ENCODE measurements at places on chromosomes 5 and 9.
A peak's percentile ranks its signal among the peaks of the same experiment; 100 is the strongest.

GRCh38 chr5:156476158-156476551 is 149.2 kb downstream of the SGCD start:
- DNase-seq: no peak

- DNase-seq: no peak
These were observed 61.5 kb downstream of the BASP1 start for GRCh38 chr5:17278931-17279330.

- DNase-seq: no peak
These were observed 10.4 kb upstream of the ANKRD33B start for GRCh38 chr5:10553476-10553875.

GRCh38 chr5:122972877-122973276 is 63.6 kb downstream of the PPIC start:
- no peak for DNase-seq

- no peak for DNase-seq
These were observed 115.6 kb downstream of the TRPM6 start for GRCh38 chr9:74772121-74772520.

DNA sequence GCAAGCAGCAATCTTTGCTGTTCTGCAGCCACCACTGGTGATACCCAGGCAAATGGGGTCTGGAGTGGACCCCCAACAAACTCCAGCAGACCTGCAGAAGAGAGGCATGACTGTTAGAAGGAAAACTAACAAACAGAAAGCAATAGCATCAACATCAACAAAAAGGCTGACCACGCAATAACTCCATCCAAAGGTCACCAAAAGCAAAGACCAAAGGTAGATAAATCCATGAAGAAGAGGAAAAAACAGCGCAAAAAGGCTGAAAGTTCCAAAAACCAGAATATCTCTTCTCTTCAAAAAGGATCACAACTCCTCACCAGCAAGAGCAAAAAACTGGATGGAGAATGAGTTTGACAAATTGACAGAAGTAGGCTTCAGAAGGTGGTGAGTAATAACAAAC is 23.4 kb downstream of the FRMD3 start:
- DNase-seq: no peak

- no peak for DNase-seq
These were observed 3.6 kb upstream of the AGPAT2 start for GRCh38 chr9:136690806-136691261.

DNA sequence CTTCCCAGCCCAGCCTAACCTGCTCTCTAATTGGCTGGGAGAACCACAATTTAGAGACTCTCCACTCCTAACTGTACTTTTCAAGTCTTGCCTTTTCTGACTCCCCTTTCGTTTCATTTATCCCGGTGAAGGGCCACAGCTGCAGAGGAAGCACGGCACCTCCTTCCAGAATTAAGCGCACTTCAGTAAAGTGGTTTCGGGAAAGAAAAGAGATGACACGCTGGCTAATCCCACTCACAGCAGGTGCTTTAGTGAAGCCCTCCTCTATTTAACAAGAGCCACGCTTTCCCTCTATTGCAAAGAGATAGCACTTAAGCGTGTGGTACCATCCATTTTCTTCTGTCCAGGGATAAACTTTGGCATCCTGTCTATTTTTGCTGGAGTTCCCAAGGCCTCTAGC is 4.8 kb downstream of the DNAH5 start:
- peak; percentile 63 for DNase-seq

- DNase-seq: no peak
These were observed 18.2 kb downstream of the HNRNPH1 start for GRCh38 chr5:179605026-179605833.

DNA sequence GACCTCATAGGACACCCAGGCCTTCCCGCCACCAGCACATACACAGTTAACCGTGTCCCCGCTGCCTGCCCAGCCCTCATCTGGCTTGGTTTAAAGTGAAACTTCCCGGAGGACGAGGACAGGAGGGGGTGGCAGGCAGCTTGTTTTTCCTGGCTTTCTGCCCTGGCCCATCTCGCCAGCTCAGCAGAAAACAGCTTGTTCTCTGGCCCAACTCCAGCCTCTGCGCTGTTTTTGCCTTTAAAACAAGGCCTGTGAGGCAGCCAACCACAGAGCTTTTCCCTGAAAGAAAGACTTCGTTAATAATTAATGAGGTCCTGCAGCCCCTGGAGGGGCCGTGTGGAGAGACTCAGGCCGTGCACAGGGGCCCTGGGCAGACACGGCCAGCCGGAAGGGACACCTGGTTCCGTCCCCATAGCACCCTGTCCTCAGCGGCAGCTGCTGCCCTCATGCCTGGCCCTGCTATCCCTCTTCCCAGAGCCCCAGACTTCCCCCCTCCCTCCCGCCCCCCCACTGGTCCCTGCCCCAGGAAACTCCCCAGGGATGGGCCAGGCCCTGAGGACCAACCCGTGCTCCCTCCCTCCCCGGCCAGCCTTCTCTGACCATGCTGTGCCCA is 108.7 kb downstream of the RXRA start:
- peak; percentile 57 for DNase-seq

DNA sequence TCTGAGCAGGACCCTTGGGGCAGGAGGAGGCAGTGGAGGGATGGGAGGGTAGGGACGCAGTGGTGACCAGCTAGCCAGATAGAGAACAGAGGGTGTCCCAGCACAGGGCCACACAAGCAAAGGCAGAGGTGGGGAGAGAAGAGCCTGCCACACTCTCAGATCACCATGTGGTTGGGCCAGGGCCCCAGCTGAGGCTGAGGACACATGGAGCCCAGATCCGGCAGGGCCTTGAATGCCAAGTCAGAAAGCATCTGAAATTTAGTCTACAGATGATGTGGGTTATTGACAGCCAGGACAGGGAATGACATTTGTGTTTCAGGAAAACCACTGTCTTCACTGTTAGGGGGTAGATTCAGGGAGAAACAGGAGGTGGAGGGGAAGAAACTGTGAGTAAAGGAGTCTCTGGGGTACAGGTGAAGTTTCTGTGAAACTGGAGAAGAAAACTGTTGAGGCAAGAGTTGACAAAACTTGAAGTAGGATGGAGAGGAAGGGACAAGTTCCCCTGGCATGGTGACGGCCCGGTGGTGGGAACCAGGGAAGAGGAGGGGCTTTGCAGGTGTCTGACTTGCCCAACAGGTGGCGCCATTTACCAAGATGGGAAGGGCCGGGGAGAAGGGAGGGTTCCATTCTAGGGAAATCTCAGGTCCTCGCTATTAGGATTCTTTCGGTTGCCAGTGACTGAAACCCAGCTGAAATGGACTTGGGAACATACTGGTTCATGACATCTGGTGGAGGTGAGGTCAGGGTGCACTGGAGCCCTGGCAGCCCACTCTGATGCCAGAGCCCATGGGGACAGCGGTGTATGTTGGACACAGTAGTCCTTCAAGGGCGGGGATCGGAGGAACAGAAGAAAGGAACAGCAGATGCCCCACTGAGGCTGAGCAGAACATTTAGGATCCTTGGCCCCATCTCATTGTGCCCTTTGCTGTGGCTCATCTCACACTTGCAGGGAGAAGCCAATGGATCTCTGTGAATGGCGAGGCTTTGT is 100.1 kb downstream of the KCNIP1 start:
- no peak for DNase-seq

- DNase-seq: no peak
These were observed 37.9 kb downstream of the LURAP1L start for GRCh38 chr9:12812710-12813109.

DNA sequence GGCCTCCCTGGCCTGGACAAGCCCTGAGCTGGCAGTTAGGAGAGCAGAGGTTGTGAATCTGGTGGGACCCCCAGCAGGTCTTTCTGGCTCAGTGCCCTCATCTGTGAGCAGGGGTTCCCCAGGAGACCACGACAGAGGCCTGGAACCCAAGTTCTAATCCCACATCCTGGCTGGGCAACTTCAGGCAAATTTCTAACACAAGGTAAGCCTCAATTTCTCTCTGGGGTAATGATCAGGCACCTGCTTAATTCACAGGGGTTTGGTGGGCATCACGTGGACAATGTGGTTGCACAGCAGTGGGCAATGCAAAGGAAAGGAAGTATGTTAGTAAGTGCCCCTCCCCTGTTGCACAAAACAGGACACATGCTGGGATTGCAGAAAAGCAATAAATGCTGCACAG is 1.9 kb upstream of the KCNIP1 start:
- no peak for DNase-seq

DNA sequence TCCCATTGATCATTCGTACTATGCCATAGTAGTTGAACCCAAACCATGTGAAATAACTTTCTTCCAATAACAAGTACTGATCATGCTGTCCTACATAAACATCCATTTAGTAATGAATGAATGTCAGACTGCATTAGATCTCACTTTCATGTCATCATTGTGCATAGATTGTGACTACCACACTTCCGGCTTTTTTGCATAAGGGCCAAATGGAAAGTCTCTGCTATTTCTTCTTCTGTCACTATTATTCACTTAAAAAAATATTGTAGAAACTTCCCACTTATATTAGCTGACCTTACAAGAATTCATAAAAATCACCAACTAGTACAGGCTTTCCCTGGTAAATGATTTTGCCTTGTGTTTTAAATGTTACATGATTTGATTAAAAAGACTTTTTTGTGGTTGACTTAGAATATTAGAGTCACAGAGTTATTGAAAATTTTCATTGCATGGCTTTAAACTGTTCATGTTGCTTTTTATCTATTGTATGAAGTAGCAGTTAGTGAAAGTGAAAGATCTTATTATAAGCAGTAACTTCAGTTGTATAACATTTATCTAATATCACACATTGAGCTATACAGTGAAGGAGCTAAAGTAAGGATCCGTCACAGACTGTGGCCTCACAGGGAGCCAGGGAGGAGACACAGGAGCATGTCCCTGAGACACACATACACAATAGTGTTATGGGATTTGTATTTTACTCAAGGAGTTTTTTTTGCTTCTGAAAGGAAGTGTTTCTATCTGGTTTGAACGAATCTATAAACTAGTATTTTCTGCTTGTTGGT is 33.9 kb downstream of the LMNB1 start:
- DNase-seq: no peak

DNA sequence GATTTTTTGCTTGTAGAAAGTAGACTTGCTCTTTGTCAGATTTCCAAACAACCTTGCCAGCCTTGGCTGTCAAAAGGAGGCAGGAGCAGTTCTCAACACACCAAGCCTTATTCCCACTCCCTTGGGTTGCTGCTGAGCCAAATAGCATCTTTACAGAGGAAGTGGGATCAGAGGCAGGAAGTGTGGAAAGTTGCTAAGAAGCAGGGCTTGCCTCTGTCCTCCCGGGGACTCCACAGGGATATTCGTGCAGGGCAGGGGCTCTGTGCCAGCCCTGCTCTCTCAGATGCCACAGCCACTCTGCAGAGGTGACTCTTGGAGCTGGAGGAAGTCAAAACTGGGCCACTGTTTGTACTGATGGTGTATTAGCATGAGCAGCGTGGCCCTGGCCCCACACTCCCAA is 24.3 kb downstream of the PTPDC1 start:
- no peak for DNase-seq

DNA sequence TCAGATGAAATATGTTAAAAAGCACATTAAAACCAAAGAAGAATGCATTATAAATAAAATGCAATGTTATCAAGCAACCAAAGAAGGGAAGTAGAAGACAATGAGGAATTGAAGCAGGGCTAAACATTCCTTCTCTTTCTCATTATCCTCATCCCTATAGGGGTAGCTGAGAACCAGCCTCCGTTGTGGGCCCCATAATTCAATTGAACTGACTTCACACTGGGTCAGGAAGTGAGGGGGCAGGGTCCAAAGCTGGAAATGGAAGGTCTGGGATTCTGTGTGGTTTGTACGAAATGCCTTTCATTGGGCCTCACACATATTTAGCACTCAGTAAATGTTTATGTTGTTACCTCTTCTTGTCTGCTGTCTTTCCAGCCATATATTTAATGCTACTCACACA is 220.4 kb upstream of the CD180 start:
- DNase-seq: no peak

GRCh38 chr9:92763721-92764380 is 782 bp downstream of the BICD2 start:
- no peak for DNase-seq

DNA sequence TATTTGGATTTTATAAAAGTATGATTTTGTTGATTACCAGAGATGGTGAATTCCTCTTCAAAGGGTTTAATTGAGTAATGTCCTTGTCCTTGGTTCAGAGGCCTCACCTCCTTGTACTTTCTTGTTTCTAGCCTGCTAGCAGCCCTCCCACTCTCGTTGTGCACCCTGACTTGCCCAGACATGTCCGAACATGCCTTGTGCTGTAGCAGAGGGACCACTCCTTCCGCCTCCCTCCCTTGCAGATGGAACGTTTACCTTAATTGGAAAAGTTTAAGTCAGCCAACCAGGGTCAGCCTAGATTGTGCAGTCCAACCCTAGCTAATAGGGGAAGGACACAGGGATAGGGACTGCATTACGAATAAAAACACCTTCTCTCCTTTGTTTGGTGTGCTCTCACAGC is 406.9 kb upstream of the NMUR2 start:
- no peak for DNase-seq

DNA sequence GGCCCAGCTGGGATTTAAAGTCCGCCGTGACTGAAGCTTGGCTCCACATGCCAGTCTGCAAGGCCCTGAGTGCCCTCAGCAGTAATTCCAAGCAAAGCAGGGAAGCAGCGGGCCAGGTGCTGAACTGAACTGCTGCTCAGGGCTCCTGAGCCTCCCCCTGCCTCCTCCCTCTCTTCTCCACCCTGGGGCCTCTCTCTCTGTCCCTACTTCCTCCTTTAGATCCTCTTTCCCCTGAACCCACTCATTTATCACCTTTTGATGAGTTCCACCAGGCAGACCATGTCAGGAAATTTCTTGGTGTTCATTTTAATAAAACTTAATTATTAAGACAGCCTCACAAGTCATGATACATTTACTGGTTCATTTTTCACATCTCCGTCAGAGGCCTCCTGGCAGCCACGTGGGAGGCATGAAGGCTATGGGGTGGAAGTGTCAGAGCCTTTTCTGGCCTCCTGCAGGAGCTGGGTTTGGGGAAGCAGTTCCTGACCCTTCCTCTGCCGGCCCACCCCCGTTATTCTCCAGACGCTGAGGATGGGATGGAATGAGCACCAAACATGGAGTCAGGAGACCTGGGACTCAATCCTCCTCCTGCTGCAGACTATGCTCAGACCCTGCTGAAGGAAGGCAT is 32.2 kb upstream of the KCNIP1 start:
- DNase-seq: no peak

GRCh38 chr5:176769911-176770310 is 40.4 kb upstream of the UNC5A start:
- DNase-seq: no peak

GRCh38 chr5:159083548-159084452 is 15.9 kb downstream of the EBF1 start:
- DNase-seq: no peak

Measured in NCI-H510A (cell line).